Hematopoietic multipotent progenitor cell treated with erythropoietin and hydrocortisone succinate and interleukin-3 and kit ligand, for 15 days (in vitro differentiated cells): ENCODE measurements at places on chromosomes 5 and 9.

- DNase-seq = no peak
These were observed 1.2 kb downstream of the RPS14 start for GRCh38 chr5:150448334-150448733.

DNA sequence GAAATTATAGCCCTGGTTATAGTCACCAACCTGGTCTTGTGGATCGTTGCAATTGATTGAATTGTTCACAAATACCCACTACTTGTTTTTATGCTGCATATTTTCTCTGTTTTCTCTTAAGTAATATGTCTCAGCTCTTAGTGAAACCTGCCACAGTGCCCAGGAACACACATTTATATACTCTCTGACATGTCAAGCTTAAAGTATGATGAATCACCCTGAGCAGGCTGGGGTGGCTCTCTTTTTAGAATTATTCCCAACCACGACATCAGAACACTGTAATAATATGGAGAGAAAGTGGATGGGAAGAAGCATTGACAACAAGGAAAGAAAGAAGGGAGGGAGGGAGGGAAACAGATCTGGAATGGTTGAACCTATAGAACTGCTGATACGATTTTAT is 72.8 kb upstream of the ZNF608 start:
- DNase-seq = no peak

- no peak for DNase-seq
These were observed 2.6 kb upstream of the CCL27 start for GRCh38 chr9:34665067-34665380.

DNA sequence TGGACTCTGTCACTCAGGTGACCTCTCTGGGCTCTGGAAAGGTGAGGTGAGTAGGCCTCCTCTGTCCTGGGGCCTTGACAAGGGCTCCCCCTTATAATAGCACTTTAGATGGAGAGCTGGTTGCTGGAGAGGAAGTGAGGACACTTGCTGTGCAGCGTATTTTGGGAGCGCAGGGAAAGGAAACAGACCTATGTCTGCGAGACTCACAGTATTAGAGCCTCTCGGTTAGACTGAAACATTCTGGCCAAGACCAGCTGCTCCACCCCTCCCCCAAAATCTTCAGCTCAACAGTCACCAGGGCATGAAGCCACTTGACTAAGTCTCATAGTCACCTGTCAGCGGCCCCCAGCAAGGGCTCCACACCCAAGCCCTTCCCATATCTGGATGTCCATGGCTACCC is 213.6 kb downstream of the AGTPBP1 start:
- no peak for DNase-seq

- DNase-seq = no peak
These were observed 234.4 kb upstream of the GAS1 start for GRCh38 chr9:87181670-87182069.
